ENCODE measurements at places on chromosomes 16 and 17. TPM values are rescaled to one million over a fixed set of nuclear protein-coding genes. Genes with fewer than 3 reads are reported as not detected.

Gene KLHDC4
- 18.5 TPM for total RNA-seq

Gene FBXO39
- 0.66 TPM for total RNA-seq

Gene ARL5C
- total RNA-seq = not detected

DNA sequence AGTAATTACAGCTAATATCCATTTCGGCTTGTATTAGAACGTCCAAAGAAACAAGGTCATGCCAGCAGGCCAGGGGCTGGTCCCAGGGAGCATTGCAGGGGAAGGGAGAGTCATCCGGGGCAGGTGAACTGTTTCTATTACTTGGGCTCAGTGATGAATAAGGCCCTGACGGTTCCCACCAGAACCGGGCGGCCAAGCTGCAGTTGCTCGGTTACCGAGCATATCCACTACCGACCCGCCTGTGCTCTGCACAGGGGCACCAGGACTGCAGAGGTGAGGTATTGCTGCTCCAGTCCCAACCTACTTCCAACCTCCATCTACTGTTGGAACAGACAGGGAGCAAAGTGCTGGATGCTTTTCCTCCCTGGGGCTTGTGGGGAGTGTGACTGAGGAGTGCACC lies 295.5 kb downstream of the MAF start:
- DNase-seq = no peak

DNA sequence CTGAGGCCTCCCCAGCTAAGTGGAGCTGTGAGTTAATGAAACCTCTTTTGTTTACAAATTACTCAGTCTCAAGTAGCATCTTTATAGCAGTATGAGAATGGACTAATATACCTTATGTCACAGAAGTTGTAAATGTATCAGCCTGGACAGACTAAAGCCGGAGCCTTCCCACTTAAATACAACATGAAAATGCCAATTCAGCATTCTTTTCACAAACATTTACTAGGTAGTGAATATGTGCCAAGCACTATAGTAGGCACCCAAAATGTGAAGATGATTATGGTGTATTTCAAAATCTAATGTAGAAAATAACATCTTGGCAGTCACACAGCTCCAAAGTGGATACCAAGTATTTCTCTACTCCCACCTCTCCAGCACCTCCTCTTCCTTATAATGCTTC lies 693.0 kb downstream of the KCNJ2 start:
- no peak for DNase-seq

GRCh38 chr16:1533443-1533951 lies at the start of gene TMEM204:
TSS of gene TMEM204 (plus strand) at chr16:1533666. CDS start at chr16:1534276, 610 bp downstream.
- DNase-seq = peak; percentile 11

GRCh38 chr17:40327735-40328385 lies 18.9 kb downstream of the RARA start:
- no peak for DNase-seq

GRCh38 chr17:35953720-35954119 lies 10.2 kb upstream of the LYZL6 start:
- DNase-seq = no peak

Data from fibroblast of lung (primary cell).